NCI-H748 treated with DMSO at 0.1 percent for 48 hours (cell line): ENCODE measurements at places on chromosomes 7 and 10.
A peak's percentile ranks its signal among the peaks of the same experiment; 100 is the strongest.

DNA sequence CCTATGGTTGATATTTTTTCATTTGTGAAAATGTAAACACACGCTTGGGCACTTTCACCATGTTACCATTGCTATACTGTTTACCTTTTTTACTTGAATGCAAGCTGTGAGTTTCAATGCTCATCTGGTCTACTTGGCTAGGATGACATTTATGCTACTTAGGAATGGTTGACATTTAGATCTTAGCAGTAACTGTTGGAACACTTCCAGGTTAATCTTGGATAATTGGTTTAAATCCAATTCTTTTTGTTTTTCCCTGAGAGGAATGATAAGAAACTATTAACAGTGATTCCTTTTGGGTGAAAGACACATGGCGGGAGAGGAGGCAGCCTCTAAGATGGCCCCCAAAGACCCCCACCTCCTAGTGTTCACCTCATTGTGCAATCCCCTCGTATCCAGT is 51.4 kb upstream of the AMPH start:
- DNase-seq: no peak

DNA sequence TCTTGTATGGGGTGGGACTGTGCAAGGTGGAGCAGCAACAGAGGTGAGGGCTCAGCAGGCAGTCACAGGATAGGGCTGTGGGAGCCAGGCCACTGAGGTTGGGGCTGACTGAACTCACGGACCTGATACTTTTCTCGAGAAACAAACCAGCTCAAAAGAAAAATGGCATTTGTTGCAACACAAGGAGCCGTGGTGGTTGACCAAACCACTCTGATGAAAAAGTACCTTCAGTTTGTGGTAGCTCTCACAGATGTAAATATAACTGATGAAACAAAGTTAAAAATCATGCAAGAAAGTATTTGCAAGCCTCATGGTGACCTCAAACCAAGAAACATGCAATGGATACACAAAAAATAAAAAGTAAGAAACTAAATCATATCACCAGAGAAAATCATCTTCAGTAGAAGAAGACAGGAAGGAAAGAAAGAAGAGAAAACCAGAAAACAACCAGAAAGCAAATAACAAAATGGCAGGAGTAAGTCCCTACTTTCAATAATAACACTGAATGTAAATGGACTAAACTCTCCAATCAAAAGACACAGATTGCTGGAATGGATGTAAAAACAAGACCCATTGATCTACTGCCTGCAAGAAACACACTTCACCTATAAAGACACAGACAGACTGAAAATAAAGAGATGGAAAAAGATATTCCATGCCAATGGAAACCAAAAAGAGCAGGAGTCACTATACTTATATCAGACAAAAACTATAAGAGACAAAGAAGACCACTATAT is 48.9 kb upstream of the DUSP5 start:
- DNase-seq: no peak

GRCh38 chr10:84423719-84424118 is 95.3 kb downstream of the CCSER2 start:
- DNase-seq: no peak

- peak; percentile 49 for DNase-seq
Measured at GRCh38 chr7:145036604-145037405, 201.0 kb upstream of the TPK1 start.

- DNase-seq: no peak
Measured at GRCh38 chr7:136688601-136689000, 179.9 kb upstream of the CHRM2 start.

DNA sequence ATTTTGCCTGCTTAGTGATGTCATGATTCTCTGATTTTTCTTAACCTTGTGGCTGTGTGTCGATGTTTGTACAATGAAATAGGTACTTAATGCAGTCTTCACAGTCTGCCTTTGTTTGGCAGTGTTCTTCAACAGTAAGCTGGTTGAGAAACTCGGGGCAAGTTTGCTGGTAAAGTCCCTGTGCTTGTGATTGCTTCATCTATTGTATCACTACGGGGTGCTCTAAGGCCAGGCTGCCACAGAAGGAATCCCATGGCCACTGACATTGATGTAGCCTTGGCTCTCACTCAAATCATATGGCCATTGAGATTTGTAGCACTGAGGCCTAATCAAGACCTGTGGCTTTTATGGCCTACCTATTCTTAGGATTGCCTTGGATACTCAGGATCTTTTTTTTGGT is 33.5 kb upstream of the PRSS37 start:
- no peak for DNase-seq

DNA sequence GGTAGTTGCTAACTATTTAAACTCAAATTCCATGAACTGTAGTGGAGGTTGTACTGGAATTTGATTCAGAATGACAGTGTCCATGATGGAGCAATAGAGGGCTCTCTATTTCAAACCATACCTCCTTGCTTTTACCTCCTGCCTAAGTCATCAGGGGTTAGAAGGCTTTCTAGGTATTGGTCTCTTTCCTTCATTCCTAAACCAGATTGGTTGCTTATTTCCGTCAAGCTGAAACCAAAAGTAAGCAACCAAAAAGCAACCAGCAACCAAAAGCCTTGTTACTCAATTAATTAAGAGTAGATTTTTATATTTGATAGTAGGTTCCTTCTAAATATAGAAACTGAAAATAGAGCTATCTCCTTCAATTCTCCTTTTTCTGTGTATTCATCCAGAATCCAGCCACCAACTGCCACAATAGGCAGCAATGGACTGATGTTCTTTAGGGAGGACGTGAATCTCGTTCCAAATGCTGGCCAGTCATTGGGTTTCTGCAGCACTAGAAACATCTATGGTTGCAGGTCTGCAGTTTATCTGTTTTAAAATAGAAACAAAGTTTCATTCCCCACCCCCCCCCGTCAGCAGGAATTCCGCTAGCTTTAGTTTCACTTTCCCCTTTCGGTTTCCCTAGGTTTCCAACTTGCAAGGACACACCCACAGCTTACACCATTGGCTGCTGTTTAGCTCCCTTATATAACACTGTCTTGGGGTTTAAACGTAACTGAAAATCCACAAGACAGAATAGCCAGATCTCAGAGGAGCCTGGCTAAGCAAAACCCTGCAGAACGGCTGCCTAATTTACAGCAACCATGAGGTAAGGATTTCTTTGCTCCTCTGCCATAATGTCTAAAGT is at the start of gene IFIT1:
Gene IFIT1 (plus strand): TSS at position 717 of the 850 bp plus-strand sequence. CDS start 90 bp downstream, at position 807.
- peak; percentile 39 for DNase-seq

DNA sequence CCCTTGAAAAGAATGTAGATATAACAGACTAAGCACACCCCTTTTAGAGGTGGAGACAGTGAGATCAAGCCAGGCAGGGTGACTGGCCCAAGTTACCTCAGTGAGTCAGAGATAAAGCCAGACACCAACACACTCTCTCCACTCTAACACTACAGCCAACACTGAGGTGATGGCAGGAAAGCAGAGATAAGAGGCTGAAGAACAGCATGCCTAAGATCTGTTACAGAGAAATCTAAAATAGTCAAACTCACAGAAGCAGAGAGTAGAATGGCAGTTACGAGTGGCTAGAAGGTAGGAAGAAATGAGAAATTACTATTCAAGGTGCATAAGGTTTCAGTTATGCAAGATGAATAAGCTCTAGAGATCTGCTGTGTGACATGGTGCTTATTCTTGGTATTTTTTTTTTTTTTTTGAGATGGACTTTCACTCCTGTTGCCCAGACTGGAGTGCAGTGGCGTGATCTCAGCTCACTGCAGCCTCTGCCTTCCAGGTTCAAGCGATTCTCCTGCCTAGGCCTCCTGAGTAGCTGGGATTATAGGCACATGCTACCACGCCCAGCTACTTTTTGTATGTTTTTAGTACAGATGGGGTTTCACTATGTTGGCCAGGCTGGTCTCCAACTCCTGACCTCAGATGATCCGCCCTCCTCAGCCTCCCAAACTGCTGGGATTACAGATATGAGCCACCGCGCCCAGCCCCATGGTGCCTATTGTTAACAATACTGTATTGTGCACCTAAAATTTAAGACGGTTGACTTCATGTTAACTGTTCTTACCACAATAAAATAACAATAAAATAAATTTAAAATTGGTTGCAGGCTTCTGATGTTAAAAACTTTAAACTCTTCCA is 28.7 kb downstream of the ICA1 start:
- no peak for DNase-seq

- DNase-seq: no peak
Measured at GRCh38 chr10:12957081-12957480, 44.4 kb downstream of the CCDC3 start.
